ENCODE measurements at places on chromosomes 7 and 10.

DNA sequence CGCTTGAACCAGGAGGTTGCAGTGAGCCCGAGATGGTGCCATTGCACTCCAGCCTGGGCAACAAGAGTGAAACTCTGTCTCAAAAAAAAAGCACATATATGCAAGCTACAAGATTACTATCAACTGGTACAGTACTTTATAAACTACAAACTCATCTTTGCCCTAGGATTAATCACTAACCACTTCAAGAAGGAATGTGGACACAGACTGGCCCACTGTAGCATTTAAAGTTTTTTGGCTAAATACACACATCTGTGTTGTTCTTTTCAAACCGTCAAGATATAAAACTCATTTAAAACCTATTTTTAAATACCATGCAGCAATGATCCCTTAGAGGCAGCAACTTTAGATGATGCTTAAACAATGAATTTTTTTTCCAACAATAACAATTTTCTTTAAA, 205.4 kb downstream of the IMMP2L start:
- no peak for DNase-seq

GRCh38 chr10:118973744-118974143, 55.8 kb upstream of the NANOS1 start:
- no peak for DNase-seq

DNA sequence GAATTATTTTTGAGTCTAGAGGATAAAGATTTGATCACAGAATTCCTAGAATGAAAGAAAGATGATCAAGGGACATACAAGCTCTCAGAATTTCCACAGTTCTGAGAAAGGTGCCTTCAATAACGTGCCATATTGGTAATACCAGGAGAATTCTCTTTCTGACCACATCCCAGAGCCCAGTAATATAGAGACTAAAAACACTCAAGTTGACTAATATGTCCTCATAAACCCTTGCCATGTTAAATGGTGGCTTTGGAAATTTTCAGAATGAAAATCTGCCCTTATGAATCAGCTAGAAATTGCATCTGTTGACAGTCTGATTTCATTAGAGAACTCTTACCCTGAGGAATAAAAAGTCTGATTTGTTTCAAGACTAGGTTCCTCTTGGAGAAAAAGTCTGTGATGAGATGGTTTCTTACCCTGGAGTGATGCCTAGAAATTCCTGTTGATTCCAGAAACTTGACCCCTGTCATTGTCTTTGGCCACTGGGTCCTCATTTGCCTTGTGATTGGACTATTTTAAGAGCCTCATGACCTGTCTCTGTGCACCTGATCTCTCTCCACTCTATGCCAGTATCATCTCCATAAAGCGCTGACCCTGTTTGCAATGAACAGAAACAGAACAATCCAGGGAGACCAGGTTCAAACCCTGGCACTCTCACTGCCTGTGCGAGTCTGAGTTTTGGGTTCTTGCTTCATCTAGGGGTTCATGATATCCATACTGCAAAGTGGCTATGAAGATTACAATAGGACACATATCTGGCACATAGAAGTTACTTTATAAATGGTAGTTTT, 3.3 kb downstream of the IL2RA start:
- no peak for DNase-seq

DNA sequence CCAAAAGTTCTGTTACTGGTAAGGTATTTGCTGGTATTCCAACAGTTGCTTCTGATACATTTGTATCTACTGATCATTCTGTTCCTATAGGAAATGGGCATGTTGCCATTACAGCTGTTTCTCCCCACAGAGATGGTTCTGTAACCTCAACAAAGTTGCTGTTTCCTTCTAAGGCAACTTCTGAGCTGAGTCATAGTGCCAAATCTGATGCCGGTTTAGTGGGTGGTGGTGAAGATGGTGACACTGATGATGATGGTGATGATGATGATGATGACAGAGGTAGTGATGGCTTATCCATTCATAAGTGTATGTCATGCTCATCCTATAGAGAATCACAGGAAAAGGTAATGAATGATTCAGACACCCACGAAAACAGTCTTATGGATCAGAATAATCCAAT, 131.0 kb downstream of the AASS start:
- DNase-seq: no peak

GRCh38 chr7:10677668-10678232, 295.9 kb upstream of the PHF14 start:
- DNase-seq: no peak

DNA sequence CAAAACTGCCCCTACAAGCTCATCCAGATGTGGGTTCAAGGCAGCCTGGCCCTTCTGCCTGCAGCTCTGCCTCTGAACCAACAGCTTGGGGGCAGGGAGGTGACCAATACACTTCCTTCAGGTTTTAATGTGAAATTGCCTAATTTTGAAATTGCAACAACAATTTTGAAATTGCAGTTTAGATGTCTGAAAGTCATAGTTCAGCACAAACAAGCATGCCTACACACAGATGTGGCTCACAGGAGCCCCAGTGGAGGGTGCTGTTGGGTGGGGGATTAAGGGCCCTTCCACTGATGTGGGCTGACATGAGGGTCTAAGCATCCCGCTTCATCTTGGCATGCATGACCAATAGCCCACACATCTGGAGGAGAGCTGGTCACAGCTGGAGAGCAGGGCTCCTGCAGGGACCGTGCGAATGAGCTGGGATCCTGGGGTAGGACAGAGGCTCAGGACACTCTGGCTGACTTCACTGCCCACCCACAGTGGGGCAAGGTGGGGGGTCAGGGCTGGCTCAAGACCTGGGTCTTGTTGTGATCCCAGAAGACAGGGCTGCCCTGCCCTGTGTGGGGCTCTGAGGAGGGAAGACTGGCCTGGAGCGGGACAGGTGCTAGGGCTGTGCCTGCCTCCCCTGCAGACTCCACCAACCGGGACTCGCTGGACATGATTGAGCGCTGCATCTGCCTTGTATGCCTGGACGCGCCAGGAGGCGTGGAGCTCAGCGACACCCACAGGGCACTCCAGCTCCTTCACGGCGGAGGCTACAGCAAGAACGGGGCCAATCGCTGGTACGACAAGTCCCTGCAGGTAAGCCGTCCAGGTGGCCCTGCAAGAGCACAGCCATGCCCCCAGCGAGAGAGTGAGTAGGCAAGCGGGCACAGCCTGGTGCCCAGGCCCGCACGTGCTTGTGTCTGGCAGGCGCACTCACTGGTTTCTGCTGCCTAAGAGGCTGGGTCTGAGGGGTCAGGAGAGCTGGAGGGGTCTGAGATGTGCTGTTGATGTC, 32.3 kb downstream of the CHAT start:
- no peak for DNase-seq
